ENCODE measurements at places on chromosomes 1 and 21.
A peak's percentile ranks its signal among the peaks of the same experiment; 100 is the strongest.

GRCh38 chr1:178706432-178706831 lies 18.6 kb upstream of the RALGPS2 start:
- no peak for DNase-seq

DNA sequence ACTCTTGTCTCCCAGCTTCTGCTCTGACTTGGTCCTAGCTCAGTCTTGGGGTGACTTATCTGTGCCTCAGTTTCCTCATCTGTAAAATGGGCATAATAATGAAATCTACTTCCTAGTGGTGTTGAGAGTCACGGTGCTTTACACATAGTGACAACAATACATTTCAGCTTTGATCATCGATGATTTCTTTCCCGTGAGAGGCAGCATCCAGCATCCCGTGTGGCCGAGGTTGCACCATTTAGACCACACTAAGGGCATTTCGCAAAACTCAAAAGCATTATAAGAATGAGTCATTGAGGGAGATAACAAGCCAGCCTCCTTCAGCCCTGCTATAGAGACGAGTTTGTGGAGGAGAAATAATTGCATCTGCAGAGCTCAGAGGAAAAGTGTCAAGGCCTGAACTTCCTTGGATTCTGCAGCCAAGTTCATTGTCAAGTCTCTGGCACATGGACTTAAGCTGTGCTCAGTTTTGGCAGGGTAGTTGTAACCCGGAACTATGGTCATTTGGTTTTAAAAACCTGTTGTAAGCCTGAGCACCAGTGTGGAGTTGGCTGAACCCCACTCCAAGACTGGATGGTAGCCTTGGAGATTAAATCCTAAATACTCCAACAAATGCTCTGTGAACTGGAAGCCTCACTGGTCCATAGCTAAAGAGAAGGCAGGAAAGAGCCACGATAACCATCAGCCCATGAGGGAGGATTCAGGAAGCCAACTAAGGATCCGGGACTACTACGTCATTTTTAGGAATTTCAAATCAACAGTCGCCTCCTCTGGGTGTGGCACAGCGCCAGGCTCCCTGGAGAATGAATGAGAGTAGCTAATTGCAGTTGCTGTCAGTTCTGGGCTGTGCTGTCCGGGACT lies 64.2 kb downstream of the TCP10L start:
- no peak for DNase-seq

DNA sequence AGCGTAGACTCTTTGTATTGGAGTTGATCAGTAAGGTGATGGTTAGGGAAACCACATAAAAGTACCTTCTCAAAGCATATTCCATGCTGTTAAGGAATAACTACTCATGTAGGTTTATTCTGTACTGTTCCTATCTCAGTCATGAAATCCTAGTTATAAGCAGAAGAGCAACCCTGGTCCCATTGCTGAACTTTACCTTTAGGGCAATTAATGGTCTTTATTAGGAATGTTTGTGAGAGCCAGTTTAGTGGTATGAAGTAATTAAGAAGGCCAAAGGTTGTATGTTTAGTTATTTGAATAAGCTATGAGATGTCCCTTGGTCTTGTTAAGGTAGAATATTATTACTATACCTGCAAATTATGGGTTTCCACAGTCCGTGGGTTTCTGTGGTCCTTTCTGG lies 44.0 kb downstream of the ACP6 start:
- DNase-seq: no peak

GRCh38 chr1:70140894-70141293 lies 64.5 kb downstream of the LRRC40 start:
- no peak for DNase-seq

DNA sequence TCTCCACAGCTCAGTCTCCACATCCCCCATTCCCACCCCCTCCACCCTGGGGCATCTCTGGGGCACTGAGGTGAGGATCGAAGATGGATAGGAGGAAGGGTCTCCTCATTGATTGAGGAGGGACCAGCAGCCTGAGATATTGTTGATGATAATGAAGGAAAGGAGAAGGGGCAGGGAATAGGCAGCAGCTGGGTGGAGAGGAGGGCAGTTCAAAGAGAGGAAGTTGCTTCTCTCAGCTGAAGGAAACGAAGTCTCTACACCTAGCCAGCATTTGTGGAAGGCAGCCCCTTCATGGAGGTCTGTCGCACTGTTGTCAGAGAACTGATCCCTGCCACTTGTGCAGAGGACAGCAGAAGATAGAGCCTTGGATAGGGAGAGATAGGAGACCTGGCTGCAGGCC lies 5.7 kb downstream of the KNCN start:
- DNase-seq: no peak

GRCh38 chr1:47684964-47685762 lies 247.3 kb downstream of the FOXD2 start:
- no peak for DNase-seq

DNA sequence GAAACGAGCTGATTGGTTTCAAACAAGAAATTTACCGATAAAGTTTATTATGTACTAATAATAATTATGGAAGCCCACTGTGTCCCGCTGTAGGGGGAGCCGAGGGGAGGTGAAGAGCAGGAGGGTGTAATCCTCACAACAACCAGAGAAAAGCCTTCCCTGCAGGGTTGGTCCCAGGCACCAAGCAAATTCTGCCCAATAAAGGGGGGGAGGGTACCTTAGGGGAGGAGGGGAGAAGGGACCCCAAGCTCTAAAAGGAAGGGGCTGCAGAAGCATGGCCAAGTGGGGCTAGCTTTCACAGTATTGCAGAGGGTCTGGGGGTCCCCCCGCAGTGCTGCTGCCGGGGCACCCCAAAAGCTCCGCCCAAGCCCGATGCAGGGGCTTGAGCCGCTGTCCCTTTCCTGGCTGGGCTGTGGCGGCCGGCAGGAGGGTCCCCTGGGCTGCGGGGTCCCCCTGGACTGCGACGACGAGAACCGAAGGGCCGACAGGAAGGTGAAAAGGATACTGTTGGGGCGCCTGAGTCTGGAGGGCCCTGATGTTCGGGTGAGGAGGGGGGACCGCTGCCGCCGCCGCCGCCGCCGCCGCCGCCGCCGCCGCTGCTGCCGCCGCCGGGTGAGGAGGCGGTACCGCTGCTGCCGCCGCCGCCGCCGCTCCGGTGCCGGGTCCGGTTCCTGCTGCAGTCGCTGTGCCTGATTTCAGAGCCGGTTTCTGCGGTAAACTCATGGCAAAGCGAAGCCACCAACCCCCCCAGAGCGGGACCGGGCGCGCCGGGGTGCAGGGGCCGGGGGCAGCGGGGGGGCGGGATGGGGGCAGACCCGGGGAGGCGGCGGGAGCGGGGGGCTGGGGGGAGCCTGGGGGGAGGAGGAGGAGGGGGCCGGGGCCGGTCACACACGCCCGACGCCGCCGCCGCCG lies 771 bp downstream of the EIF4G3 start:
- DNase-seq: no peak

- DNase-seq: no peak
These were observed 4.8 kb upstream of the LRRC8B start for GRCh38 chr1:89519779-89520358.

GRCh38 chr1:150309758-150310508 lies 11.4 kb upstream of the PRPF3 start:
- no peak for DNase-seq

DNA sequence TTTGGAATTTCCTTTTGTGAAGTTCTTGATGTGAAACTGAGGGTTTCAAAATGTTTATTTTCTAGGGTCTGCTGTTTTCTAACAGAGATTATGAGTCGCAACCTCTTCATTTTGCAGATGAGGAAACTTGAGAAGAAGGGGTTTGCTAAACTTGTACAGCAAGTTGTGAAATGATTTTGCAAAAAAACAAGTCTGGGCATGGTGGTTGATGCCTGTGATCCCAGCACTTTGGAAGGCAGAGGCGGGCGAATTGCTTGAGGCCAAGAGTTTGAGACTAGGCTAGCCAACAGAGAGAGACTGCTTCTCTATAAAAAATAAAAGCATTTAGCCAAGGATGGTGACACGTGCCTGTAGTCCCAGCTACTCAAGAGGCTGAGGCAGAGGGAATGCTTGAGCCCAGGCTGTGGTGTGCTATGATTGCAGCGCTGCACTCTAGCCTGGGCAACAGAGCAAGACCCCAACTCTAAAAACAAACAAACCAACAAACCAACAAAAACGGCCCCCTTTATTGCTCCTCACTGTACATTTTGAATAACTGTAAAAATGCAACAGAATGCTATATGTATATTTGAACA lies 9.9 kb downstream of the TRIM67 start:
- DNase-seq: peak; percentile 75

GRCh38 chr21:31606081-31606874 lies 53.2 kb upstream of the SOD1 start:
- DNase-seq: no peak

GRCh38 chr1:80003250-80003649 lies 996.7 kb upstream of the ADGRL4 start:
- no peak for DNase-seq

DNA sequence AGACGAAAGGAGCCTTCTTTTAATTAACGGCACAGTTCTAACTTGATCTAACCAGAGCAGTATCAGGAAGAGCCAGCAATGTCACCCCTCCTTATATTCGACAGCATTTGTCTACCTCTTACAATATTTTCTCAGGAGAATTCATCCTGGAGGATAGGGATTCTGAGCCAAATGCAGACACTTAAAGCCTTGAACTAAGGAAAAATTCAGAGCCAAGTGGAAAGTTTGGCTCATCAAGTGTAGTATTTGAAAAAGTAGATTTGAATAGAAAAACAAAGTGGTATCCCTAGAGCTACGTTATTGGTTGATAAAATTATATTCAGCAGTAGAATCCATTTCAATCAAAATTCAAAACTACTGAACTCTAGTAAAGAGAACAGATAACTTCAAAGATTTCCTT lies 732.0 kb upstream of the ADGRL2 start:
- DNase-seq: no peak

DNA sequence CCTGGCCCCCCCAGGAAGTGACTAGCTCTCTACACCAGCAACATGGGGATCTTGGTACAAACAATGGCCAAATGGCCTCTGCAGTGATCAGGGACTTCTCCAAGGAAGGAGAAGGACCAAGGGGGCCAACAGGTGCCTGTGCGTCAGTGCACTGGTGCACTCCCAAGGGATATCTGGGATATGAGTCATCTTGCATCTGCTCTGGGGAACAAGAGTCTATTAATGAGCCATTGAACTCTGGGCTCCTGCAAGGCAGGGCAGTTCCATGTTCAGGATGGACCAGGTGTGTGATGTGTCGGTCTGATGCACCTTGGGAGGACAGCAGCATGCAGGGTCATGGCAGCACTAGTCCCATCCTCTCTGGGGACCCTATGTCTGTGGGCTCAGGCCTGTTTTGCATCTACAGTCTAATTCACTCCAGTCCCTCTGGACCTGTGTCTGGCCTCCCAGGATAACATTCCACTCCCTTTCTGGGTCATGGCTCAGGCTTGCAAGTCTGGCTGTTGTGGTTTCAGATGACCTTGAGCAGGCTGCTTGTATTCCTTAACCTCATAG lies 125.3 kb downstream of the TRABD2B start:
- no peak for DNase-seq

- DNase-seq: peak; percentile 73
These were observed 162.3 kb upstream of the CAMK1G start for GRCh38 chr1:209421186-209421585.

GRCh38 chr1:66271904-66272254 lies 262.1 kb upstream of the SGIP1 start:
- peak; percentile 81 for DNase-seq

DNA sequence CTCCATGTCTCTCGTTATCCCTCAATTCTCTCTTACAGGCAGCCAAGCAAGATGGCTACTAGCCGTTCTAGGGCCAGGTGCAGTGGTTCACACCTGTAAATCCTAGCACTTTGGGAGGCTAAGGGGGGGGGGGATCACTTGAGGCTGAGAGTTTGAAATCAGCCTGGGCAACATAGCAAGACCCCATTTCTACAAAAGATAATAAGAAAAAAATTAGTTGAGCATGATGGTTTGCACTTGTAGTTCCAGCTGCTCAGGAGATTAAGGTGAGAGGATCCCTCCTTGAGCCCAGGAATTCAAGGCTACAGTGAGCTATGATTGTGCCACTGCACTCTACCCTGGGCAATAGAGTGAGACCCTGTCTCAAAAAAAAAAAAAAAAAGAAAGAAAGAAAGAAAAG lies 80.4 kb downstream of the NKAIN1 start:
- no peak for DNase-seq

DNA sequence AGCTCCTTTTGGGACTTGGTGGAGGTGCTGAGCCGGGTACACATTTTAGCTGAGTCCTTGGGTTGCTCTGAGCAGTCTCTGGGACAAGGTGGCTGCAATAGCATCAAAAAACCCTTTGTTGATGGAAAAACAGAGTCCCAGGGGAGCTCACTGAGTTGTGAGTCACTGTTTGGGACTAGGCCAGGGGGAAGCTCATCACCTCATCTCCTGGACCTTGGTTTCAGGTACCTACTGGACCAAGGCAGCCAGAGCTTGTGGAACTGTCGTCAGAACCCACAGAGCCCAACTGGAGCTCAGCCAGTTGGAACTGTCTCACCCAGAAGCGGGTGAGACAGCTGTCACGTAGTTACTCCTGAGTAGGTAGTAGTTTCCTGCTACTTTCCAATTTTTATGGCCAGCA lies 146.7 kb downstream of the HLX start:
- DNase-seq: no peak

GRCh38 chr1:99768524-99769245 lies 2.2 kb upstream of the FRRS1 start:
- DNase-seq: no peak

GRCh38 chr1:228225165-228225710 lies 17.4 kb downstream of the OBSCN start:
- no peak for DNase-seq

DNA sequence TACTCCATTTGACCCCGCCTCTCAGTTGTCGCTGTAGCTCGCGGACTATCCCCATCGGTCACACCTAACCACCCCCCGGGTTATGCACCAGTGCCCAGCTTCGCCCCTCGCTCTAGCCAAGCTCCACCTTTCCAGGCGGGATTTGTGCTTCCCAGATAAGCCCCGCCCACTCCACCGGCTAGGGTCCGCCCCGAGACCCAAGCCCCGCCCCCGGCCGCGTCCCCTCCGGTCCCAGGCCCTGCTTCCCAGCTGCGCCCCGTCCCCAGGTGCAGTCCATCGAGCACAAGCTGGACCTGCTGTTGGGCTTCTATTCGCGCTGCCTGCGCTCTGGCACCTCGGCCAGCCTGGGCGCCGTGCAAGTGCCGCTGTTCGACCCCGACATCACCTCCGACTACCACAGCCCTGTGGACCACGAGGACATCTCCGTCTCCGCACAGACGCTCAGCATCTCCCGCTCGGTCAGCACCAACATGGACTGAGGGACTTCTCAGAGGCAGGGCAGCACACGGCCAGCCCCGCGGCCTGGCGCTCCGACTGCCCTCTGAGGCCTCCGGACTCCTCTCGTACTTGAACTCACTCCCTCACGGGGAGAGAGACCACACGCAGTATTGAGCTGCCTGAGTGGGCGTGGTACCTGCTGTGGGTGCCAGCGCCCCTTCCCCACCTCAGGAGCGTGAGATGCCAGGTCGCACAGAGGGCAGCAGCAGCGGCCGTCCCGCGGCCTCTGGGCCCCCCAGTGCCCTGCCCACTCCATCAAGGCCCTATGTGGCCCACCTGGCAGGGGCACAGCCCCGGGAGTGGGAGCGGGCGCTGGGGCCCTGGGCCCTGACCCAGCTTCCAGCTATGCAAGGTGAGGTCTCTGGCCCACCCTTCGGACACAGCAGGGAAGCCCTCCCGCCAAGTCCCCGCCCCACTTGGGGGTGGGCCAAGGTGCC lies 23.9 kb downstream of the CITED4 start:
- DNase-seq: no peak
